ENCODE measurements at places on chromosomes 12 and 14.

- no peak for DNase-seq
These were observed 1927.9 kb upstream of the SEL1L start for GRCh38 chr14:83461521-83461920.

DNA sequence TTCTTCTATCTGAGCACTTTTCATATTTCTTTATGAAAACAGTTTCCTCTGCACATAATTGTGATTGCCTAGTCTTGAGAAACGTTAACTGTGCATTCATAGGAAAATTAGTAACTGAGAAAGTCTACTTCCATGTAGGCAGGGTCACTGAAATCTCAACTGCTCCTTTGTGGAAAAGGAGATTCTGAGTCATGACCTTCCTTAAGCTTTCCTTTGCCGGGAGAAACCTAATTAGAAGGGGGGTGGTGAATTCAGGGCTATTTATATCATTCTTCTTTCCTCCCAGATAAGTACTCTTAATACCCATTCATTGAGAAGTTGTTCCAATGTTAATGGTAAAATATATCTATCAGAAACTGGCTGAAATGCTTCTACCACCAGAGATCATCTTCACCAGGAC lies 751.0 kb upstream of the TMEM132C start:
- DNase-seq, result no peak

GRCh38 chr14:76975051-76975450 lies 53.5 kb downstream of the IRF2BPL start:
- no peak for DNase-seq

GRCh38 chr14:94120667-94121340 lies 8.6 kb downstream of the IFI27L2 start:
- DNase-seq, result no peak

- peak; percentile 2 for DNase-seq
These were observed 50.3 kb downstream of the BEGAIN start for GRCh38 chr14:100536721-100537445.

DNA sequence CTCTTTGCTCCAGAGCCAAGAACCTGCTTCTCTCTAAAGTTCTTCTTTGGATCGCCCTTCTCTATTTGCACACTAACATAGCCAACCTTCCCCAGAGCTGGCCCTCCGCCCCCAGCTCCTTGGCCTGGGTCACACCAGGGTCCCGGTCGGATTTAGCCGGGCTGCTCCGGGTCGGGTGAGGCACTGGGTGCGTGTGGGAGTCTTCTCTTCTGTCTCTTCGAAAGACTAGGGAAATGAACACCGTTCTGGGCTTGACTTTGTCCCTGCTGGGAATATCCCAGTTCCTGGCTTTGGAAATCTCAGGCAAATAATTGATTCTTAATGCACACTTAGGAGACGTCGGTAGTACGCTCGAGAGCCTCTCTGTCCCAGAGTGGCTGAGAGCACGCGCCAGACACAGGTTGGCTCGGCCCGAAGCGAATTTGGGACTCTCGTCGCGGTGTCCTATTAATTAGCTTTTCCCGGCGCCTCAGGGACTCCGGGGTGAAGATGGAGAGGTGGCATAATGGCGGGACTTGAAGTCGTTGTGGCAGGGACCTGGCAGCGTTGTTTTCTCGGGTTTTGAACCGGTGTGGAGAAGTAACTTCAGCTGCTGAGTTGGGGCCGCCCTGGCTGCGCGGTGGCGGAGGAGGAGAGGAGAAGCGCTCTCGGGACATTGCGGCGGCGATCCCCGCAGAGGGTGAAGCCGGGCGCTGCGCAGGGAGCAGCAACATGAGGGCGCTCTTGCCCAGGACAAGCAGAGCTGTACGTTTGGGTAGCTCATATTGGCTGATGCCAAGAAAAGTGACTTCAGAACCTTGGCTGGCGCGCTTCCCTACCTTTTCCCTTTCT lies 7.5 kb downstream of the FOXG1 start:
- no peak for DNase-seq

DNA sequence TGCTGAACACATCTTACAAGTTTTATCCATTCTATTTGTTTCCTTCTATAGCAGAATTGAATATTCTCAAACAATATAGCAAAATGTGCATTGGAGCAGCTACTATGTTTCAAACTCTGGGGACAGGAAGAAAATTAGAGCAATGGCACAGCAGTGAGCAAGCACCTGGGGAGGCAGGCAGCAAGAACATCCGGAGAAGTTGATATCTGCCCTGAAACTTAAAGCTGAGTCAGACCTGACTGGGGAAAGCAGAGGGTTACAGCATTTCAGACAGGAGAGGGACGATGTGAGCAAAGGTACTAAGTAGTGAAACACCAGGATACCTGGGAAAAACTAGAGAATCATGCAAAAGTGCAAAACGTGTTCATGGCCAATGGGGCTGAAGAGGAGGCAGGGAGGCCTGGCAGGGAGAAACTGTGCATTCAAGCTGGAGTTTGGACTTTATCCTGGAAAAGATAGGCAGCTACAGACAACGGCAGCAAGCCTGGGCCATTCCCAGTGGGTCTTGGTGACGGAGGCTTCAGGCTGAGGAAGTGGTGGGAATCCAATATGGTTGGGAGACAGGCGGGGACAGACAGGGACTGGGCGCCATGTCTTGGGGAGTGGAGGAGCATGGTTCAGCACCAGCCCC lies 118.0 kb upstream of the CDKN3 start:
- DNase-seq, result no peak

DNA sequence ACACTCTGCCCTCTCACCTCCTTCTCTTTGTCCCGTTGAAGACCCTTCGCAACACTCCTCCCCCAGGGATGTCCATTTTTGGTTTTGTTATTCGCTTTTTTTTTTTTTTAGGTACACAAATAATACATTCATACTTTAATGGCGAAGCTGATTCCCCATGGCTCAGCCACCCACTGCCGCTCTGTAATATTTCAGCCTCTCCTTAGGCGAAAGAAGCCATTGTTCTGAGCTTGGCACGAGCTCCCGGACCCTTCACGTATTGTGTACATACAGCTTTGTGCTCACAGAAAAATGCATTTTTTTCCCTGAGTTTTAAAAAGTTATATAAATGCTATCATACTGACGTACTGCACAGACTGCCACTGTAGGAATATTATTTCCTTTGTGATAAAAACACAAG lies 115.0 kb downstream of the TMEM132C start:
- no peak for DNase-seq

DNA sequence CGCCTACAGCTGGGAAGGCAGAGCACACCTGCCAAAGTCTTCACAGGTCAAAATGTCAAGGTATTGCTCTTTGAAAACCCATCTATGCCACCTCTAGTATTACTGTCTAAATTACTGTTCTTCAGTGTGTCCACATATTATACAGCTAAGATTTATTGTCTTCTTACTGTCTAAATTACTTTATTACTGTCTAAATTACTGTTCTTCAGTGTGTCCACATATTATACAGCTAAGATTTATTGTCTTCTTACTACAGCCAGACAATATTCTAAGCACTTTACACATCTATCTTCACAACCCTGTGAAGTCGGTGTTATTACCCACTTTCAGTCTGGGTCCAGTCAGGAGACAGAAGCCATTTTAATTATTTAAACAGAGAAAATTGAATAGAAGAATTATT lies 173.9 kb downstream of the MYRFL start:
- no peak for DNase-seq

DNA sequence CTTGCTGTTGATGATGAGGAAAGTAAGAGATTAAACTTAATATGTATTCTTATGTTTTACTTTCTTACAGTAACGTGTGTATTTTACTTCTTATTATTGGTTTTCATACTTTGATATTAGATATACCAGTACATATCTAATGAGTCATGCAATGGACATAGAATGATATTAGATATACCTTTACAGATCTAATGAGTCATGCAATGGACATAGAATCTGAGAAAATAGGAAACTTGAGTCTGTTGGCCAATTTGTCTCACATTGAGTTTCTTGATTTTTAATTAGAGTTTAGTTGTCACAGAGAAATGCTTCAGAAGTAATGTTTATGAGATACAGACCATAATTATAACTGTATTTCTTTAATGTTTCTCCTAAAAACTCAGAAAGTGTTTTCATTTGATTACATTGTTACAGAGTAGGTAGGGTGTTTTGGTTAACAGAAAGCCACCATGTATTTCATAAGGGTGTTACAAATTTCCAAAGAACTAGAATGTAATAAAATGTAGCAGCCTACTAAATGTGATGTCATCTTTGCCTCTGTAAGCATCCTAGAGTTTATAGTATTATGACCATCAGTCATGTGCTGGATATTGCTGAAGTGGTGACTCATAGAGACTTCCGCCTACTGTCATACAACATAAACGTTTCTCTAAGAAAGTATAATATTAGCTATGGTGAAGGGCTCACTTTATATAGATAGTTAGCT lies 3.0 kb downstream of the GAS2L3 start:
- DNase-seq, result no peak

DNA sequence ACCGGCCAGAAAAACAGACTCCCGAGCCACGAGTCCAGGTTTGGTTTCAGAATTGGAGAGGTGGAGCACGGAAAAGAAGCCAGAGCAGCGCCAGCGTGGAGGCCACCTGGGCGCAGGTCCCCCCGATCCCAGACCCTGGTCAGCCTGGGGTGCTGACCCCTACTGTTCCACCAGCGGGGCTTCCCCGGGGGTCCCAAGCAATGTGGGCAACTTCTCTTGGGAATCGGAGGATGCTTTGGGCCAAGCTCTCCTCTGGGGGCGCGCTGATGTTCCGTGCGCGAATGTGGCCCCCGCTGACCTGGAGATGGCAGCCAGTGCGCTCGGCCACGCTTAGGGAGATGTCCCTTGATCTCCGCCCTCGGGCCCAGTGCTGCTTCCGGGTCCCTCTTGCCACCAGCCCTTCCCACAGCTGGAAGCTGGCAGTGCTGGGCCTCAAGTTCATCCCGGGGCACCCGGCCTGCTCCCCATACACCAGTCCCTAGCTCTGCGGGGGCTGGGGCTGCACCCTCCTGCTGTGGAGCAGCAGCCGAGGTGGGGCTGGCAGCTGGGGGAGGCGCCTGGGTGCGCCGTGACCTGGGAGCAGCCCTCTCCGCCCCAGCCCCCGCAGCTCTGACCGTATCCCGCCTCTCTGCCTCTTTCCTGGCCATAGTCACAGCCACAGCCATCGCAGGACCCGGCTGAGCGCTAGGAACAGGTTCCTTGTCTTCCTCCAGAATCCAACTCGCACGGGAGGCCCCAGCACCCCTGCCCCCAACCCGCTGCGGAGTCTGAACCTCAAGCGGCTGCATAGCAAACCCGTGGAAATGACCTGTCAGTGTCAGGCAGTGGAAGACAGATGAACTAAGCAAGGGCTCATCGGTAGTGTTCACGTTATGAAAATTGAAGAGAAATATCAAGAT lies 91.2 kb downstream of the RCOR1 start:
- no peak for DNase-seq

- no peak for DNase-seq
These were observed 52.8 kb upstream of the EGLN3 start for GRCh38 chr14:34003691-34004090.

GRCh38 chr12:92961949-92962348 lies 32.9 kb upstream of the EEA1 start:
- no peak for DNase-seq

DNA sequence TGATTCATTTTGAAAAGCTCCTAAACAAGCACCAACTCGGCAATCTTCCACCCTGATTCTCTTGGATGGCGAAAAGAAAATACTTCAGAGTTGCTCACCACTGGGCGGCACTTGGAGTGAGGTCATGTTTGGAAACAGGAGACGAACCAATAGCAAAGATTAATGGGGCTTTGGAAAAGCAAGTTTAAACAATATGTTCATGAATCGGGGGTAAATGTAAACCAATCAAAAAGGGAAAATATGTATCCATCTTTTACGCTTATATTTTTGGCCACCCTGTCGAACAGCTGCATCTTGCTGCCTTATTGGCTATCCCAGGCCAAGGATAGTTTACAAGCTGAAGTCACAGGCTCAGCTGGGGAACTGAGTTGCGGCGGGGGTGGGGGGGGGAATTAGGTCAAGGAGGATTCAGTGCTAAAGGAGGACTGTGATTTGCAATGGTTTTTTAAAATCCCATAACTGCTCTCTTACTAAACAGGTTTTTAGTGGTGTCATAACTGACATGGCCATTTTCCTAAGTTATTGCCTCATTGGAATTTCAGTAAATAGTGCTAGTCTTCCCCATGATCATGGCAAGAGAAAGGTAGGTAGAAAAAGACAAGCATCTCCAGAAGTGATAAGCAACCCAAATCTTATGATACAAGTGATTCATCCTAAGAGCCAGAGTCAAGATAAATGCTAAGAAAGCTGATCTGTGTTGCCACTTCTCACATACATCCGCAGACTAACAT lies 210.6 kb downstream of the PHLDA1 start:
- no peak for DNase-seq

DNA sequence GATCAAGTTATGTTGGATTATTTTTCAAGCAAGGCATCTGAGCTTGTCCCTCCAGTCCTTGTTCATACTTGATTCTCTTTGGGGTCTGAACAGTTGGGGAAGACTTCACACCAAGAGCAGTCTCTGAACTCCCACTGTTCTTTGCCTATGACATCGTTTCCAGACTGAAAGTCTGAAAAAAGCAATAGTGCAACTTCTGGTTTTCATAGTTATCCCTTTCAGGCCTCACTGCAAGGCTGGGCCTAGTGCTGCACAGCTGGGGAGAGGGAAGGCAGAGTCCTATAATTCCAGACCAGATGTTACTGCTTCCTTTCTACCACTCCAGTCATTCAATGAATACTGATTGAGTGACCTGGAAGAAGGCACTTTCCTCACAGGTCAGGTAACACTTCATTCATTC lies 187.1 kb upstream of the CCND2 start:
- no peak for DNase-seq

Measured in stimulated activated naive CD8-positive, alpha-beta T cell treated with anti-CD3 and anti-CD28 coated beads, Interleukin-15, amount 100 ng/mL, for 72 hours (primary cell).